ENCODE measurements at places on chromosomes 7 and 10.

DNA sequence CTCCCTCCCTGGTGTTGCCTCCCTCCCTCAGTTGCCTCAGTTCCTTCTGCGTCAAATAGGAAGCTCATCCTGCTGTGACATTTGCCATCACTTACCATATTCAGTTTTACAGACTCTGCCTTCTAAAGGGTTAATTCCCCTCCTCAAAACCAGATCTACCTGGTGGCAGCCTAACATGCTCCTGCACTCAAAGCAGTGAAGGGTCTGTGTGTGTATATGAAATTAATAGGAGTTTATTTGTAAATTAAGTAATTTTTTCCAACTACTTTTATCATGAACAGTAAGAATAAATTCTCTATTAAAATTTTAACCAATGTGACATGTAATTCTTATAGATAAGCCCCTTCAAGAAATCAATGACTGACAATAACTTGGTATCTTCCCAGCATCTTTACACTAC lies 158.6 kb upstream of the INSYN2A start:
- DNase-seq = no peak

- no peak for DNase-seq
These were observed 123.5 kb upstream of the ZNF32 start for GRCh38 chr10:43772171-43772570.

GRCh38 chr7:116593359-116594075 lies 68.7 kb downstream of the CAV1 start:
- DNase-seq = no peak

GRCh38 chr10:84755311-84755710 lies 426.9 kb downstream of the CCSER2 start:
- no peak for DNase-seq

DNA sequence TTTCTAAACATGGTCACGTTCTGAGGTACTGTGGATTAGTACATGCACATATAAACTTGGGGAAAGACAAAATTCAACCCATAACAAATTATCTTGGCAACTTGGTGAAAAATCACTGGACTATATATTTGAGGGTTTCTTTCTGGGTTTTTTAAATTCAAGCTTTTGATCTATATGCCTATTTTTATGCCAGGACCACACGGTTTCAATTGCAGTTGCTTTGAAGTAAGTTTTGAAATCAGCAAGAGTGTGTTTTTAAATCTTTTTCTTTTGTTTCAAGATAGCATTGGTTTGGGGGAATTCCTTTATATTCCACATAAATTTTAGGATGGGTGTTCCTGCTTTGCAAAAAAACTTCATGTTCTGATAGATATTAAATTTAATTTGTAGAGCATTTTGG lies 406.4 kb upstream of the VWC2 start:
- no peak for DNase-seq

- no peak for DNase-seq
These were observed 14.6 kb upstream of the BRI3 start for GRCh38 chr7:98266840-98267239.

DNA sequence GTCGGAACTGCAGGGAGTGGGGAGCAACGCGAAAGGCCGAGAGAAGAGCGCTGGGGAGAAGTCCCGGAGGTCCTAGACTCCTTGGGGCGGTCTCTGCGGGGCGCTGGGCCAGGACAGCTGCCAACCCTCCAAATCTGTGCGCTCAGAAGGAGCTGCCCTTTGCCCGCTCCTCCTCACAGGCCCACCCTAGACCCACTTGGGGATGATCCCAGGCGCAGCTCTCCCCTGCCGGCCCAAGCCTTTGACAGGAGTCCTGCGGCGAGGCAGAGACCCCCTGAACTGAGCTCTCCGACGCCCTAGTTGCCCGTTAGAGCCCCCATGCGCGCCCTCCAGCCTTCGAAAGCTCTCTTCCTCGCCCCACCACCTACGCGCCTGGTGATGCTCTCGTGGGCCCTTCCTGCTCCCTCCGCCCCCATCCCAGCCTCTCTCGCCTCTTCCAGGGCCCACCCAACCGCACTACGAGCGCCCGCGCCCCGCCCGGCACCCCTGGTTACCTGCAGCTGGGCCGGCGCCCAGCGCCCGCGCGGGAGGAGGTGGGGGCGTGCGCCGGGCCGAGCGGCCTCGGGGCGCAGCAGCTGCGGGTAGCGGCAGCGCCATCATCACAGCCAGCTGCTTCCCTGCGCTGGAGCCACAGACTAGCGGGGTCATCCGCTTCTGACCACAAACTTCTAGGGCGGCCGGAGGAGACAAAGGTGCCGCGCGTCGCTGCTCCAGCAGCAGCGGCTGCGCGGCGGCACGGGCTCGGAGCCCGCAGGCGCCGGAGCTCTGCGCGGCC lies 353.4 kb downstream of the DNAJB6 start:
- no peak for DNase-seq

GRCh38 chr10:22453948-22454591 lies 108.8 kb downstream of the SPAG6 start:
- DNase-seq = no peak

DNA sequence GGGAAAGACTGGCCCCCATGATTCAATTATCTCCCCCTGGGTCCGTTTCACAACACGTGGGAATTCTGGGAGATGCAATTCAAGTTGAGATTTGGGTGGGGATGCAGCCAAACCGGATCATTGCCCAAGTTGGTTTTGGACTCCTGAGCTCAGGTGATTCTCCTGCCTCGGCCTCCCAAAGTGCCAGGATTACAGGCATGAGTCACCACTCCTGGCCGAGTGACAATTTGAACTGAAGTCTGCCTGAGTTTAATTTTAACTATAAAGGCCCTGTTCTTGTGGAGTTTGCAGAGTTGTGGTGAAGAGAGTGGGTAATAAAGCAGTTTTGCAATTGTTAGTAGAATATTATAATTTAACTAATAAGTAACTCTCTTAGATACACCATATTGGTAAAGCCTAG lies 78.3 kb downstream of the GALNT17 start:
- no peak for DNase-seq

DNA sequence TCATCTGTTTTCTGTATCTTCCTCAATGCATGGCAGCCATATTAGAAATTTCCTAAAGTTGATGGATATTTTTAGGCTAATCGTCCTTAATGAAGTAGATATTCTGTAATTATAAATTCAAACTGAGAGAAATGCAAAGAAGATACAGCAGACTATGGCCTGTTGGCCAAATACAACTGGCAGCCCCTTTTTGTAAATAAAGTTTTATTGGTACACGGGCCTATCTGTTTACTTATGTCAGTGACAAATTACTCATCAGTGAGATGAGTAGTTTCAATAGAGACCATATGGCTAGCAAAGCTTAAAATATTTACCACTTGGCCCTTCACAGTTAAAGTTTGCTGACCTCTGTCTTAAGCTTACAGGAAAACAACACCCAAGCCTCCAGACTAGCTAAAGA lies 112.3 kb downstream of the HTR7 start:
- no peak for DNase-seq

- no peak for DNase-seq
These were observed 44.3 kb downstream of the CACUL1 start for GRCh38 chr10:118710487-118710886.

- DNase-seq = no peak
These were observed 14.3 kb downstream of the PTPRN2 start for GRCh38 chr7:158573310-158573709.

DNA sequence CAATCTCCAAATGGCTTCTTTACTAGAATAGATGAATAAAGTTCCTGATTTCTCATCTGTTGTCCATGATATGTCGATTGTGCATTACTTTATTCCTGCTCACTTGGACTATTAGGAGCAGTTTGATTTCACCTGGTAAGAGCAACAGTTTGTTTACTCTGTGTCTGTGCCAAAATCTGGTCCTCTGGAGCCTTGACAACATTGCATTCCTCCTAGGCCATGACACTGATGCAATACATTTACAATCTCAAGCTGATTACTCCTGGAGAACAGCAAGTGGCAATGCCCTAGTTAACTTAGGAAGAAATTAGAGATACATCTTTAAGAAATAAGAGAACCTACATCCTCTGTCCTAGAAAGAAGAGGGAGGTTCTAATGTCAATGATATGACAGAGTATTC lies 71.8 kb downstream of the SGCE start:
- no peak for DNase-seq
